ENCODE measurements at places on chromosomes 5 and 9.
A peak's percentile ranks its signal among the peaks of the same experiment; 100 is the strongest.

GRCh38 chr5:170525470-170526211 is 21.8 kb downstream of the KCNIP1 start:
- DNase-seq: no peak
- H3K27me3 ChIP-seq: no peaks in the 10 kb centered on the region
- H3K4me3 ChIP-seq: no peak overlapping the region
- H3K36me3 ChIP-seq: no peaks in the 10 kb centered on the region

DNA sequence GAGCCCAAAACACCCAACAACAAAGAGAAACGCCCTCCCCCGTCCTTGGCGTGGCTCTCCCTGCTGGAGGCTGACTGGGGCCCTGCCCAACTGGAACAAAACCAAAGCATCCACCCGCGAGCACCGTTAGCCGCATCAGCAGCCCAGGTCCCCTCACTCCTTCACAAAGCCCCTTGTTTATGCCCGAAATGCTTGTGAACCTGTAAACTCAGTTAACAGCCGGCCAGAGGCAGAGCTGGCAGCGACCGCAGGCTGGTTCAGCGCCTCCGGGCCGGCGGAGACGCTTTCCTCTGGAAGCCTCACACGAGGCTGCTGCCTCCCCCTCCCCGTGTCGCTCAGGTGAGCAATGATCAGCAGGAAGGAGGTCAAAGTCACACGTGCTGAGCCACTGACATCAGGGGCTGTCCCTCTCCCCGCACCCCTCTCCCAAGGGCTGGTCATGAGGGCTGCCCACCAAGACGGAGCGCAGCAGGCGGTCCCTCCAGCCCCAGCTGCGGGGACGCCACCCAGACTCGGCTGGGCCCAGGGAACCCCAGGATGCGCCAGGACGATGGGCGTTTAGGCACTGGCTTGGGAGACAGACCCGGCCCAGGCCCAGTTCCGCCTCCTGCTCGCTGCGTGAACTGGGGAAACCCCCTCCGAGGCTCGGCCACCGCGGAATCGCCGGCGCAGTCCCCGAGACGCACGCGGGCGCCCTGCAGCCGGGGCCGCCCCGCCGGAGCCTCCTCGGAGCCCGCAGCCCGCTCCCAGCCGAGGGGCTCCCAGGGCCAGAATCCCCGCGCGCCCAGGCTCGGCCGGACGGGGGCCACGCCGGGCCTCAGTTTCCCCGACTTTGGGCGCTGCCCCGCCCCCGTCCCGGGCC is 563 bp downstream of the SNAPC4 start:
- H3K36me3 ChIP-seq: peaks cover 28% of the 10 kb centered on the region
- no peak overlapping the region for H3K27ac ChIP-seq
- no peaks in the 10 kb centered on the region for H3K27me3 ChIP-seq
- H3K4me3 ChIP-seq: peak overlapping the region; percentile 90

DNA sequence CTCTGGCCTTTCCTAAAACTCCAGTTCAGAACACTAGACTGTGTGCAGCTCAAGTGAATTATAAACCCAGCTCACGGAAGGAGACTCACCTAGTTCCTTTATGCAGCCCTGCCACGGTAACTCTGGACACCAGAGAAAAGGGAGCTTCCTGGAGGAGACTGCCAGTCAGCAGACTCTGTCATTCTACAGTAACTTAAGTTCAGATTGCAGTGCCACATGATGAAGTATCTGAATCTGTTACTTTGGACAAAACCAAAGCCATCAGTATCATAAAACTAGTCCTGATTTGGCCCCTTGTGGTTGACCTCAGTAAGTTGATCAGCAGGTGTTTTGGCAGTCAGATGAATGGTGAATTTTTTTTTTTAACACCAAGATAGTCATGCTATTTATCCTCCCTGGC is 2.7 kb downstream of the MTRR start:
- H3K27ac ChIP-seq: no peak overlapping the region
- H3K36me3 ChIP-seq: peaks cover 15% of the 10 kb centered on the region
- no peak for DNase-seq
- H3K27me3 ChIP-seq: no peaks in the 10 kb centered on the region

DNA sequence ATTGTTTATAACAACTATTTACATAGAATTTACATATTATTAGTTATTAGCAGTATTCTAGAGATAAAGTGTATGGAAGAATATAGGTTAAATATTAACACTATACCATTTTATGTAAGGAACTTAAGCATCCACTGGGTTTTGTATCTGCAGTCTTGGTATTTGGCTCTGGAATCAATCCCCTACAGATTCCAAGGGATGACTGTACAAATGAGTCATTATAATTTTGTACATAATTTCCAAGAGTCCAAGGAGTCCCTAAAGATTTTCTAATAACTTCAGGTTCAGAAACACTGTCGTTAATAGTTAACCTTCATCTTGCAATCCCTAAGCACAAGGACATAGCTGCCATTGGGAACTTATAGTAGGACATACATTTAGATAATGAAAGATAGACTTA is 254.8 kb upstream of the PDE4D start:
- no peaks in the 10 kb centered on the region for H3K4me1 ChIP-seq
- no peak for DNase-seq
- no peak overlapping the region for H3K4me3 ChIP-seq
- H3K36me3 ChIP-seq: no peaks in the 10 kb centered on the region
- no peaks in the 10 kb centered on the region for H3K27me3 ChIP-seq

DNA sequence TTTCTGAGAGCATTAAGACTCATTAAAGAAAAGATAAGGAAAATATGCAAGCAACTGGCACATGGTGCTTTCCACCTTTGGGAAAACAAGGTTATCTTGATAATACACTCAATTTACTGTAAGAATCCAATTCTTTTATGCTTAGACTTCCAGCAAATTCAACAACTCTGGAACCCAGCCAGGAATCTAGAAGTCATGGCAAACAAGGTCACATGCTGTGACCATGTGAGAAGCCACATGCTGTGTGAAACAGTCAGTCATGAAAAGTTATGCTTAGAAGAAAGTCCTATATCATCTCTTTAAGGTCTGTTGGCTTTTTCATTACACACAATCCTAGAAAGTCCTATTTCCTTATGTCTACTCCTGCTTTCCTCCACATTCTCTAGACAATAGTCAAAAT is 581.8 kb upstream of the C9orf72 start:
- no peak overlapping the region for H3K27ac ChIP-seq
- H3K27me3 ChIP-seq: no peaks in the 10 kb centered on the region
- no peak overlapping the region for H3K4me3 ChIP-seq
- DNase-seq: no peak
- no peaks in the 10 kb centered on the region for H3K4me1 ChIP-seq
- H3K36me3 ChIP-seq: no peaks in the 10 kb centered on the region

GRCh38 chr9:99967457-99967856 is 61.0 kb downstream of the STX17 start:
- no peak overlapping the region for H3K4me3 ChIP-seq
- no peak overlapping the region for H3K27ac ChIP-seq
- peaks cover 7% of the 10 kb centered on the region for H3K36me3 ChIP-seq
- DNase-seq: no peak
- no peaks in the 10 kb centered on the region for H3K27me3 ChIP-seq

- no peak for DNase-seq
- no peaks in the 10 kb centered on the region for H3K27me3 ChIP-seq
- no peak overlapping the region for H3K4me3 ChIP-seq
- no peaks in the 10 kb centered on the region for H3K4me1 ChIP-seq
- no peak overlapping the region for H3K27ac ChIP-seq
These were observed 97.5 kb downstream of the CETN3 start for GRCh38 chr5:90312027-90312426.

- H3K4me1 ChIP-seq: no peaks in the 10 kb centered on the region
- H3K27ac ChIP-seq: no peak overlapping the region
- H3K4me3 ChIP-seq: no peak overlapping the region
- DNase-seq: no peak
- no peaks in the 10 kb centered on the region for H3K27me3 ChIP-seq
- no peaks in the 10 kb centered on the region for H3K36me3 ChIP-seq
These were observed 97.7 kb downstream of the AK8 start for GRCh38 chr9:132780230-132781007.

DNA sequence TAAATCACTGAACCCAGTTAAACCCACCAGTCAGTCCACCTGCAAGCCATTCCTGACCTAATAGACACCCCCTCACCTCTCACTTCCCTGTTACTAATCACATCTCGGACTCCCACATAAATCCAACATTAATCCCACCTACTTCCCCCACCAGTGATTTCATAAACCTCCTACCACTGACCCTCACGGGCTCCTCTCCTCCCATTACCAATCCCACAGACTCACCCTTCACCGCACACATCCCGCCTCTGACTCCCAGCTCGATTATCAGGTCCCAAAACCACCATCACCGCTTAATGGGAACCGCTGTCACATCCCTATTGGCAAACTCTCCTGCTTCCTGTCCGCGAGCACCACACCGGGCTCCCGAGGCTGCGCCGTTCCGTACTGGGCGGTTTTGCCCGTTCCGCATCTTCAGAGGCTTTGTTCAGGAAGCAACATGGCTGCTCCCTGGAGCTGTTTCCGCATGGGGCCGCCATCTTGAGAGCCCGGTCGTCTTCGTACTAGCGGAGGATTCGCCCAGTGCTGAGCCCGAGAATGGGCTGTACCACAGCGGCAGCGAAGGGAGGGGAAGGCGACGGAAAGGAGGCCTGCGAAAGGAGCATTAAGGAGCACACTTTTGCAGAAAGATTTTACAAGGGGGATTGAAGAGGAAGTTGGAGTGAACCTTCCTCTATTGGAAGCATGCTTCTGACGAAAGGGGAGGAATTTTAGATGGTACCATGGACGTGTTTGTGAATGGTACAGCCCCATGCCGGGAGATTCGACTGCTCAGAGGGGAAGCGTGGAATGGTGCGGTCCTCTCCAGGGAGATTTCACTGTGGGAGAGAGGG is at the start of gene ZNF300:
ZNF300 (minus strand) TSS at position 502 of the 833 bp plus-strand sequence. CDS start 1,825 bp downstream, outside the sequence.
- peaks cover 5% of the 10 kb centered on the region for H3K4me1 ChIP-seq
- no peaks in the 10 kb centered on the region for H3K27me3 ChIP-seq
- H3K36me3 ChIP-seq: peaks cover 13% of the 10 kb centered on the region
- H3K4me3 ChIP-seq: peak within 1 kb of the TSS; percentile 74

GRCh38 chr9:88949425-88949824 is 41.8 kb upstream of the S1PR3 start:
- no peak overlapping the region for H3K27ac ChIP-seq
- no peaks in the 10 kb centered on the region for H3K27me3 ChIP-seq
- no peak for DNase-seq
- H3K36me3 ChIP-seq: no peaks in the 10 kb centered on the region
- H3K4me1 ChIP-seq: no peaks in the 10 kb centered on the region

GRCh38 chr5:52015760-52016159 is 632.5 kb downstream of the ISL1 start:
- H3K4me3 ChIP-seq: no peak overlapping the region
- H3K4me1 ChIP-seq: no peaks in the 10 kb centered on the region
- no peaks in the 10 kb centered on the region for H3K36me3 ChIP-seq
- no peak overlapping the region for H3K27ac ChIP-seq

DNA sequence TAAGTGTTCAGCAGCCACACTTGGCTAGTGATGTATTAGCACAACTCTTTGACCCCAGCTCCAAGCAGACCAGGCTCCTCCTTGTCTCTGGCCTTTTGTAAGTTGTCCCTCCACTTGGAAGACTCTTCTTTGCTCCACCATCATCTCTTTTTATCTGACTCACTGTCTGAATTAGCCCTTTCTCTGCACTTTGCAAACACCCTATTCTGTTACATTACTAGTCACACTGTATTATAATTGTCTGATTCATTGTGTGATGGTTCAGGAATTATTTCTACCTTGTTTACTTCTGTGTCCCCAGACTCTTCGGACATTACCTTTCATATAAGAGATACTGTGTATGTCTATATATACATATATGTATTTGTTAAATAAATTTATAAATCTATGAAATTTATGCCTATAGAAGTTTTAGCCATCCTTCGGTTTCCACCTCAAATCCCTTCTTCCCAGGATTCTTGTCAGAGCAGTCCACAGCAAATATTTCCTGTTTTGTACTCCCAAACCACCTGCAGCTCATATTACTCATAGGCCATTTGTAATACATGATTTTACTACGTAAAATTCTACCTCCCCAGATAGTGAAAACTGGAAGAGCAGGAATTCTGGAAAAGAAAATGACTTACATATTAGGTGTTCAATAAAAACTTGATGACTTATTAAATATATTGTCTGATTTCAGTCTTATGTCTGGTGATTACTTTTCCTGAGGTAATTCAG is 69.0 kb downstream of the MTAP start:
- no peak overlapping the region for H3K27ac ChIP-seq
- no peak overlapping the region for H3K4me3 ChIP-seq
- H3K4me1 ChIP-seq: no peaks in the 10 kb centered on the region
- H3K27me3 ChIP-seq: no peaks in the 10 kb centered on the region
- no peak for DNase-seq

DNA sequence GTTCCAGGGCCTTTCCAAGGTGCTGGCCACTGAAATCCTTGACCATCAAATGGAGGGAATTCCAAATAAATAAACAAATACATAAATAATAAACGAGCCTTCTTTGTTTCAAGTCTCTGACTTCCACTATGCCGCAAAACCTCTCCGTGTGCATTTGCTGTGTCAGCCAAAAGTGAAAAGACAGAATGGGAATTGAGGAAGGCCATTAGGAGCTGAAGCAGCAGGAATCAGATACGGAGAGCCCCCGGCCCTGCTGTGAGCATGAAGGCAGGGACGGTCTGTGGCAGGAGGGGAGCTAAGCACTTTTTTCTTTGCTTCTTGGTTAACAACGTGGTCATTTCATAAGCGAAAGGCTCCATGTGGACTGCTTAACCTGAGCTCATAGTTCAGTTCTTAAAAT is 26.1 kb downstream of the PLPPR1 start:
- H3K36me3 ChIP-seq: no peaks in the 10 kb centered on the region
- H3K4me1 ChIP-seq: no peaks in the 10 kb centered on the region
- H3K27ac ChIP-seq: no peak overlapping the region
- no peak for DNase-seq
- no peak overlapping the region for H3K4me3 ChIP-seq

DNA sequence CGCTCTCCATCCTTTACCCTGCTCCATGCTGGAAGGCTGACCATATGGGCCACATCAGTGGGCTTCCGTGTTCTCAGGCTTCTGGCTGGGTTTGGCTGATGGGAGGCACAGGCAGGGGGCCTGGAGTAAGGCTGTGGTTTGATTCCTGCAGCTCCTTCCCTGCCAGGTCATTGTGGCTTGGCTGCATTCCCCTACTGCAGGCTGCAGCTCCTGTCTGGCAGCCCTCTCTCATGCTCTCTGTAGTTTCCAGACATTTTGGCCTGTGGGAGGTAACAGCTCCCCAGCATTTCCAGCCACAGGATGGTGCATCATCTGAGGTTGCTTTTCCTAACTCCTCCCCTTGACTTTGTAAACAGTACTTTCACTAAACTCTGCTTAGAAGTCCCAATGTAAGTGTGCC is 102.0 kb upstream of the PTPN3 start:
- H3K4me3 ChIP-seq: no peak overlapping the region
- H3K36me3 ChIP-seq: no peaks in the 10 kb centered on the region
- no peaks in the 10 kb centered on the region for H3K27me3 ChIP-seq
- H3K27ac ChIP-seq: no peak overlapping the region
- H3K4me1 ChIP-seq: no peaks in the 10 kb centered on the region

- H3K27me3 ChIP-seq: no peaks in the 10 kb centered on the region
- no peak for DNase-seq
- H3K36me3 ChIP-seq: no peaks in the 10 kb centered on the region
- no peak overlapping the region for H3K27ac ChIP-seq
- no peak overlapping the region for H3K4me3 ChIP-seq
These were observed 52.5 kb downstream of the GADD45G start for GRCh38 chr9:89657295-89657694.
